ENCODE measurements at places on chromosomes 3 and 15.

- no peak for DNase-seq
Measured at GRCh38 chr3:55453886-55454496, 33.1 kb downstream of the WNT5A start.

DNA sequence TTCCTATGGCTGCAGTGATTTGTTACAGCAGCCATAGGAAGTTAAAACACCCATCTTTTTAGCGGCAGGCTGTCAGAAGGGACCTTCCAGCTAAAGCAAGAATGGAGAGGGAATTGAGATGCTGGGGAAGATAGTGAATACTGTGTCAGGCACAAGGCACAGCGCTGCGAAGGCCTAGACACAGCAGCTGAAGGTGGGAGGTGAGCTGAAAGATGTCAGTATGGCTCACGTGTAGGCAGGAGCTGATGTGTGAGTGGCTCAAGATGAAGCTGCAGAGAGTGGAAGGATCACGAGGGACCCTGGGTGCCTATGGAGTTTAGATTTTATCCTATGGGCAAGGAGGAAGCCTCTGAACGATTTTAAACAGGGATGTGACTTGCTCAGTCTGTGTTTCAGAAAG is 44.3 kb downstream of the NMNAT3 start:
- no peak for DNase-seq

- DNase-seq, result no peak
Measured at GRCh38 chr15:77838595-77838994, 205.9 kb upstream of the LINGO1 start.

DNA sequence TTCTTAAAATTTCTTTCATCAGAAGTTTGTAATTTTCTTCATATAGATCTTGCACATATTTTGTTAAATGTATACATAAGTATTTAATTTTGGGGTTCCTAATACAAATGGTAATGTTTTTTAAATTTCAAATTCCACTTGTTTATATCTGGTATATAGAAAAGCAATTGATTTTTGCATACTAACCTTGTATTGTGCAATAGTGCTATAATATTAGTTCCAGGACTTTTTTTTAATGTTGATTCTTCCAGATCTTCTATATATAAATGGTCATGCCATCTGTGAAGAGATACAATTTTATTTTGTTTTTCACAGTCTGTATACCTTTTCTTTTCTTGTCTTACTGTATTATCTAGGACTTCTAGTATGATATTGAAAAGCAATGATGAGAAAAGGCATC is 665.0 kb downstream of the OTOL1 start:
- DNase-seq, result no peak

- DNase-seq, result no peak
Measured at GRCh38 chr3:66066963-66067617, 28.4 kb upstream of the MAGI1 start.

DNA sequence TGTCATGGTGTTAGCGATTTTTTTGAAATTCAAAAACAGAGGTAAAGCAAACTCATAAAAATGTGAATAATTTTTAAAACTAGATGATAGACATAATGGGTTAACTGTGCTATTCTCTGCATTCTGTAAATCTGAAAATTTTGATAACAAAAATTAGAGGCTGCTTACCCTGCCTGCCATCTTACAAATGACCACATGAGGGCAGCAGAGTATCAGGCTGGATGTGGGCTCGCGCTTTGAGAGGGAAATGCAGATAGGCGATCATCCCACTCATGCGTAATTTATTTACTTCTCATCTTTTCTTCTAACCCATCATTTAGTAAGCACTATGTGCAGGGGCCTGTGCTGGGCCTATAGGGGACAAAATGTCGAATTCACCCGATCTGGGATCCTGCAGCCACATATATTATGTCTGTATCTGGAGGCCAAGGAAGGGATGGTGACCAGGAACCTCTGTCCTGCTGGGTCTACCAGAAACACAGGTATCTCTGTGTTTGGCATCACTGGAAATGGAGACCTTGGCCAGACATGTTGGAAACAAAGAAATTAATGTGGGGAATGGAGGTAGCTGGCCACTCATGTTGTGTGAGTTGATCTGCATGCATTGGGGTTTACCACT is 7.8 kb upstream of the RAD18 start:
- DNase-seq, result peak; percentile 72

GRCh38 chr3:5181469-5182141 is 5.9 kb upstream of the EDEM1 start:
- no peak for DNase-seq

GRCh38 chr3:45965653-45966052 is 22.4 kb downstream of the CXCR6 start:
- DNase-seq, result no peak

- no peak for DNase-seq
Measured at GRCh38 chr3:173055228-173055933, 85.7 kb downstream of the SPATA16 start.

- no peak for DNase-seq
Measured at GRCh38 chr3:52537726-52538421, 1.5 kb downstream of the UQCC5 start.

GRCh38 chr3:174387736-174388135 is 471.4 kb upstream of the NAALADL2 start:
- DNase-seq, result no peak

DNA sequence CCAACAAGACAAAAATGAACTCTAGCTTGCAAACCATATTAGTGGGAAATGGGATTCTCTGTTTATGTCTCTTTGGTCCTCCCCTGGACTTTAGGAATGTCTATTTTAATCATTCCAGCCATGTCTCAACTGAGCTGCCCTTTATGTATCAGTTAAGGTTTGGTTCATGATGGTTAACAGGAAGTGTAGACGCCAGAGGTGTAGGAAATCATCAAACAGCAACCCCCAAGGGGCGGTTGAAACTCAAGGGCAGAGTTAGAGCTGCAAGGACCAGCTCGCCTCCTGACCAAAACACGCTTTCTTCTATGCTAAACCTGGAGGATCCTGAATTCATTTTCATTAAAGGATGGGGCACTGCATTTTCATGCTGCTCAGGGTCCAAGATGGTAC is 53.7 kb upstream of the HEG1 start:
- DNase-seq, result no peak

GRCh38 chr3:56207922-56208321 is 260.3 kb downstream of the ERC2 start:
- DNase-seq, result no peak

DNA sequence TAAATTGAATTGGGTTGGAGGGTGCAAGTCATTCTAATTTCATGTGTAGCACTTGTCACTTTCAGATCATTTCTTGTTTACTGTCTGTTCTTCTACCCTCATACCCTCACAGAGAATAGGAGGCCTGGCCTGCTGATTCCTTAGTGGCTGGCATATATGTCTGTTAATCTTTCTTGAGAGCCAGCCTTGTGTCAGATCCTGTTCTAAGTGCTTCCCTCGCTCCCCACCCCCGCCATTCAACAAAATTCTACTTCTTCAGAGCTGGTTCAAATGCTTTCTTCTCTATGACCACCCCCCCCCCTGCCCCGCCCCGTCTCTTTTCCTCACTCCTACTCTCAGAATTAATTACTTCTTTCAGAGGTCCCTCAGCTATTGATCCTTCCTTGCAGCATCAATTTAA is 1.5 kb upstream of the U2SURP start:
- no peak for DNase-seq
